NCI-H1417 (cell line): ENCODE measurements at places on chromosomes 6 and 20.

GRCh38 chr6:145887969-145888368 lies 73.4 kb upstream of the FBXO30 start:
- peak; percentile 35 for DNase-seq

DNA sequence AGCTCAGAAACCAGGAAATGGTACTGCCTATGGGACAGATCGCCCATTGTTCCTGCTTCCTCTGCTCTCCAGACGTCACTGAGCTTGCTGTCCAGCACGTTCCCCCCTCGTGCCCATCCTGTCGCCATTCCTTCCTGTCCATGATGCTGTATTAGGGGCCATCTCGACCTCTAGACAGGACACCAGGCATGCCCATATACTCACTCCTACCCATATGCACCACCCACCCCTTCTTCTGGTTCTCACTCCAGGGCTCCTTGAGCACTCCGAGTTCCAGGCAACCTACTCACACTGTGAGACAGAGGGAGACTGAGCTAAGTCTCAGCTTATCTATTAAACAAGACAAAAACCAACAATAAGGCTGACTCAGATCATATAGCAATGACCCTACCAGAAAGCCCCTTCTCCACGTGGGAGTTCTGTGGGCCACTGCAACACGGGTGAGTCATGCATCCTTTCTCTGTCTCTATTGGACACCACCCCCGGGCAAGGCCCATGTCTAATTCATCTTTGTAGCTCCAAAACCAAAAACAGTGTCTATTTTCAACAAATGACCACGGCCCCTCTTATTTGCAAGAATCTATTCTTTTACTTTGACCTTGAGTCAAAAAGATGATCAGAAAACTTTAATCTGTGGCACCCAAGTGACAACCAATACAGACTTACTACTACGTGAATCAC lies 65.7 kb downstream of the PSMG4 start:
- DNase-seq = no peak

DNA sequence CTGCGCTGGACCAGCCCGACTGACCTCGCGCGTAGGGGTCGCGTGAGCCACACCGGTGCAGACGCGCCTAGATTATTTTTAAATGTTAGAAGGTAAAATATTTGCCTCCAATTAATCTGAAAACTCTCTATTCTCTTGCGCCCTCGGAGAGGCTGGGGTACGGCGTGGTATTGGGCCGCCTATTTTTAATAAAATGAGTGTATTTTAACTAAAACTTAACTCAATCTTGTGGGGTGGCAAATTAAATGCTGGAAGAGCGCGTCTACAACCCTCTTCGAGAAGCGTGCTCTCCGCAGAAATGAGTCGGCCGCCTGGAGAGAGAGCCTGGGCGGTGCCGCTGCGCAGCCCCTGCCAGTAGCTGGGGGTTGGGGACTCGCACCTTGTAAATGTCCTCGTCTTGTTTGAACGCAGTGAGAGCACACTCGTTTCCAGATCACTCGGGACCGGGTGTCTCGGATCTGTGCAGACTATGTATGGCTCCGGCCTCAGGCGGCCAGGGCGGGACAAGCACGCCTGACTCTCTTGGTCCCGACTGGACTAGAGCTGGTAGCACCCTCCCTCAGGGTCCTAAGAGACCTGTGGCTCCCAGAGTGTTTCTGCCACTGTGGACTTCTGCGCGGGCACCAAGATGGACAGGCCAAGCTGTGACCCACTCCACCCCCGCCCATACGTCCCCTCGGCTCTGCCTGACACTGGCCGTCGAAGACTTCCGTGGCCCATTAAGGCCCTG lies 2.0 kb upstream of the MAFB start:
- no peak for DNase-seq

- DNase-seq = no peak
Observed at GRCh38 chr6:22208026-22208425, 88.8 kb downstream of the PRL start.

DNA sequence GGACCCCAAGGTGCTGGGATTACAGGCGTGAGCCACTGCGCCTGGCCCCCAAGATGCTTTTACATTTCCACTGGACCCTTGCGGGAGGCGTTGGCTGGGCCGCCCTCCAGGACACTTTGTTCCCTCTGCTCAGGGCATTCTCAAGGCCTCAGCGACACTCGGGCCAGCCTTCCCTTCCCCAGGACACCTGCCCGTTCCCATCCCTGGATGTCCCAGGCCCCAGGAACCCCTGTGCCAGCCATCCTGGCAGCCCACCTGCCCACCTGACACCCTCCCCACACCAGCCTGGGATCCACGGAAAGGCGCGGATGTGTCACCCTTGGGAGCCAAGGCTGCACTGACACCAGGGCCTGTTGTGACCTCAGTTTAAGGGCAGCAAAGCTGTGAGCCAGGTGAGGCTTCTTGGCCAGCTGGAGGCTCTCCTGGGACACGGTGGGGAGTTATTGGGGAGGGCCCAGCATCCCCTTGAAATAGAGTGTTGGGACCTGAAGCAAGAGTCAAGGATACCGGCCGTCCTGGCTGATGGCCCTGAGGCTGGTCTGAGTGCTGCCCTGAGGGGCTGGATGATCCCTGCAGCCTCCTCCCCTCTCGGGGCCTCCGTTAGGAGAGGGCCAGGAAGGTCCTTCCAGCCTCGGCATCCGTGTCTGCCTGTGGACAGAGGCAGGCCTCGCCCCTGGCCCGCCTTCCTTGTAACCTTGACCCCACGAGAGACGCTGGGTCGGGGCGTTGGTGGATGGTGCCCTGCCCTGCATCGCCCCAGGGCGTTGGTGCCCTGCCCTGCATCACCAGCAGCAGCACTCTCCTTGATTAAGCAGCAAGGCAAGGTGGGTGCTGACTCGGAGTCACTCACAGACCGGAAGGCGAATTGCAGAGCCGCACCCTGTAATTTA lies 84.2 kb upstream of the BHLHE23 start:
- no peak for DNase-seq
